ENCODE measurements at places on chromosomes 7 and 10. TPM values are rescaled to one million over a fixed set of nuclear protein-coding genes. Genes with fewer than 3 reads are reported as not detected.

- H3K4me3 ChIP-seq = no peak overlapping the region
- no peaks in the 10 kb centered on the region for H3K4me1 ChIP-seq
- H3K36me3 ChIP-seq = no peaks in the 10 kb centered on the region
Measured at GRCh38 chr7:12119620-12120303, 91.3 kb upstream of the TMEM106B start.

GRCh38 chr7:87173471-87173870, 21.2 kb downstream of the DMTF1 start:
- no peaks in the 10 kb centered on the region for H3K4me1 ChIP-seq
- no peak overlapping the region for H3K4me3 ChIP-seq
- peaks cover 95% of the 10 kb centered on the region for H3K36me3 ChIP-seq

Gene CAMK2B
- total RNA-seq = not detected

- H3K4me1 ChIP-seq = no peaks in the 10 kb centered on the region
- no peak overlapping the region for H3K4me3 ChIP-seq
- DNase-seq = no peak
- no peak overlapping the region for H3K27ac ChIP-seq
Measured at GRCh38 chr7:48108959-48109847, 20.1 kb downstream of the UPP1 start.

Gene CALHM1
- total RNA-seq = not detected

GRCh38 chr7:3194501-3195141, 106.4 kb upstream of the SDK1 start:
- H3K27ac ChIP-seq = no peak overlapping the region
- H3K36me3 ChIP-seq = no peaks in the 10 kb centered on the region
- peaks cover 5% of the 10 kb centered on the region for H3K4me1 ChIP-seq
- H3K27me3 ChIP-seq = no peaks in the 10 kb centered on the region

Gene ADIRF
- total RNA-seq = 1.2 TPM
